ENCODE measurements at places on chromosomes 3 and 15. TPM values are rescaled to one million over a fixed set of nuclear protein-coding genes. Genes with fewer than 3 reads are reported as not detected.

DNA sequence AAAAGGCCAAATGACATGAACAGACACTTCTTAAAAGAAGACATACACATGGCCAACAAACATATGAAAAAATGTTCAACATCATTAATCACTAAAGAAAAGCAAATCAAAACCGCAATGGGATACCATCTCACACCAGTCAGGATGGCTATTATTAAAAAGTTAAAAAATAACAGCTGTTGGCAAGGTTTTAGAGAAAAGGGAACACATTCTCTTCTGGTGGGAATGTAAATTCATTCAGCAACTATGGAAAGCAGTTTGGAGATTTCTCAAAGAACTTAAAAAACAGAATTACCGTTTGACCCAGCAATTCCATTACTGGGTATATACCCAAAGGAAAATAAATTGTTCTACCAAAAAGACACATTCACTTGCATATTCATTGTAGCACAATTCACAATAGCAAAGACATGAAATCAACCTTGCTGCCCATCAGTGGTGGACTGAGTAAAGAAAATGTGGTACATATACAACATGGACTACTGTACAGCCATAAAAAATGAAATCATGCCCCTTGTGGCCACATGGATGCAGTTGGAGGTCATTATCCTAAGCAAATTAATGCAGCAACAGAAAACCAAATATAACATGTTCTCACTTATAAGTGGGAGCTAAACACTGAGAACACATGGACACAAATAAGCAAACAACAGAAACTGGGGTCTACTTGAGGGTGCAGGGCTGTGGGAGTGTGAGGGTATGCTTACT is 190.7 kb upstream of the MCTP2 start:
- DNase-seq: no peak

DNA sequence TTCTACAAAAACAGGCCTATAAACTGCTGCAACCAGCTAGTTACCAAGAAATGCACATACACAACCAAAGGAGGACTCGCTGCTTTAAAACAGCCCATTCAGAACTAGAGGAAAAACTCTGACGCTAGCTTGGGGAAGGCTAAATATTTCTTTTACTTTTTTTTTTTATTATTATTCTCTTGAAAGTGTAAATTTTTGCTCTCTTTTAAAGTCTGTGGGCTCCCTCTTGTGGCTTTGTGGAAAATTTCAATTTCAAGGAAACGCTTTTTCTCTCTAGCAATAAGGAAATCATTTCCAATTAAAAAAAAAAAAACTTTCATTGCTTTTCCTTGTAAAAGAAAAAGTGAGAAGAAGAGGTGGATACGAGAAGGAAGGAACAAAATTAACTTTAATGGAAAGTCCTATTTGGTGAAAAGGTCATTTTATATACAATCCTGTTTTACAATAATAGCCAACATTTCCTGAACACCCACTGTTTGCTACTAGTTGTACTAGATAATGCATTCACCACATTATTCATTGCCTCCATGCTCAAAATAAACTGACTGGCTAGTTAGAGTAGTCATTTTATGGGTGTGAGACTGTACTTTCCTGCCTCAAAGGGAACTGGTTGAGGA is 51.2 kb upstream of the SAMMSON start:
- no peak for DNase-seq

DNA sequence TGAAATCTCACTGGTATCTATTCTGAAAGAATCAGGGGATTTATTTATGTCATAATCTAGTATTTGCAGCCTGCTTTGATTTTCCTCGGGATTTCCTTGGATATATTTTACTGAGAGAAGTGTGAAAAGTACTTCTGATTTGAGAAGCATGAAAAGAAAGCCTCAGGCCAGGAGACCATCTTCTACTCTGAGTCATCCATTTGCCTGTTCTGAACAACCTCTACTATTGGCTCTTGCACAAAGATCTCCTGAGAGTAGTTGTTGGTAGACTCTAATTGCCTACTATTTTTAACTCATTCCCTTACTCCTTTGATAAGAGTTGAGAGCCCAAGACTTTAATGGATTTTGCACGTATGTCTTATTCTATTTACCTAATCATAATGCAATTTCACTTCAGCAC is 318.9 kb downstream of the BCHE start:
- no peak for DNase-seq

Gene TRPM7
- 41.0 TPM for total RNA-seq

Gene WDR76
- total RNA-seq: 11.2 TPM

Measured in progenitor cell of endocrine pancreas (in vitro differentiated cells).